ENCODE measurements at places on chromosomes 16 and 17.

DNA sequence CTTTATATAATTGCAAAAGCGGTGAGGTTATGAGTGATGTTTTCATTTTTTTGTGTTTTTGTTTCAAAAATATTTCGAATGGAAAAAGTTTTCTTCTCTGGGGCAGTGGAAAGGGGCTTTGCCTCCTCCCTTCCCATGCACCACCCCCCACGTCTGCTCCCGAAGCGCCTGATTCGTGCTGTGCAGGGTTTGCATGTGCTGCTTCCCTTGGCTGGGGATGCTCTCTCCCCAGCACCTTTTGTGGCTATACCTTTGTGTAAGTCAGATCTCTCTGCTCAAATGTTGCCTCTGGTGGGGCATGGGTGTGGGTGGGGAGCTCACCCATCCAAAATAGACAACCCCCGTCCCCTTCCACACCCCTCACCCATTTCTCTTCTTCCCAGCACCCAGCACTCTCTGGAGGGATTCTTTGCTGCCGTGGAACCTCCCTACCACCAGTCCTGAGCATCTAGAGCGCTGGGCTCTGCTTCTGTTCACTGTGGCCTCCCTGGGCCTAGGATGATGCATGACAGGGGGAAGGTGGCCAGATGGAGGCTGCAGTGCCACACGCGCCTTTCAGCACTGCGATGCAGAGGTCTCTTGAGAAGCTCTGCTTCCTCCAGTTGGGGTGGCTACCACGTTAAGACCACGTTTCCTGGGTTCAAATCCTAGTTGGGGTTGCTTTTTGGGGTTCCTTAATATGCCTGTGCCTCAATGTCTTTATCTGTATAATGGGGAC is 71.2 kb downstream of the IRF8 start:
- DNase-seq = no peak

GRCh38 chr17:8887834-8888703 is 20.6 kb upstream of the PIK3R6 start:
- DNase-seq = peak; percentile 9

- DNase-seq = peak; percentile 64
Observed at GRCh38 chr16:47612711-47613110, 151.6 kb downstream of the PHKB start.

DNA sequence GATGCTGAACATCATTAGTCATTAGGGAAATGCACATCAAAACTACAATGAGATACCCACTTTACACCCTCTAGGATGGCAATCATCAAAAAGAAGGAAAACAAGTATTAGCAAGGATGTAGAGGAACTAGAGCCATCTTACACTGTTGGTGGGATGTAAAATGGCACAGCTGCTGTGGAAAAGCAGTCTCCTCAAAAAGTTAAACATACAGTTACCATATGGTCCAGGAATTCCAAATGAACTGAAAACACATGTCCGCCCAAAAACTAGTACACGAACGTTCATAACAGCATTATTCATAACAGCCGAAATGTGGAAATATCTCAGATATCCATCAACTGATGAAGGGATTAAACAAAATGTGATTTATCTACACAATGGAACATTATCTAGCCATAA is 7.0 kb downstream of the FBF1 start:
- DNase-seq = peak; percentile 54

- no peak for DNase-seq
Observed at GRCh38 chr17:7961421-7961820, 29.4 kb downstream of the CNTROB start.

DNA sequence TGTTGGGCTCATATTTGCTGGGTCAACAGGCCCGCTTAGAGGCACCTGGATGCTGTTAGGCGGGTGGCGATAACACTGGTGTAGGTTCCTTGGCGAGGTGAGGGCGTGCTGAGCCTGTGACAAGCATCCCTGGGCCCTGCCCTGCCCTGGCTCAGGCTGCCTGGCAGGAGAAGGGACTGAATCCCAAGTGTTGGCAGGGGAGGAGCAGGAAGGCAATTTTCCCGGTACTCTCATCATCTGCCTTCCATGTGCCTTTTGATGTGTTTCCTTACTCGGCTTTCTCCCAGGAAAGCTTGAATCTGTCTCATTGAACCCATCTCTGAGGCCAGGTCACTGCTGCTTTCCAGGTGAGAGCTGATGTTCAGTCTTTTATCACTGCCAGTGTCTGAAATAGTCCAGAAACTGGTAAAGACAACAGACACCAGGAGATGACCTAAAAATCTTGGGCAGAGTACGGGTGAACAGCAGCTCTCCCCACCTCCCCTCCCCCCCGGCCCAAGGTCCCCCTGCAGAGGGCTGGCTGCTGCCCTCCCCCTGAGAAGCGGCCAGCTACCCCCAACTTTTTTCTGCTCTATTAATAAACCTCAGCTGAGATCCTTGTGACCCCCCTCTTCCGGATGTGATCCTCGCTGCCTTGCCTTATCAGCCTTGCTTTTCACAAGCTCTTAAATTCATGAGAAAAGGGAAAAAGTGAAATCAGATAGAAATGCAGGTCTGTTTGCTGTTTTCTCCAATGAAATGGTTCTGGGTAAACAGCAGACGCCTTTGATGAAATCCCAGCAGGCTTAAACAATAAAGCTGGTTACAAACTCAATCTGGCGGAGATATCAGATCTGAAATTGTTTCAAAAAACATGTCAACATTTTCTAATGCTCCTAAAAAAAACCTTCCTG is 29.0 kb downstream of the RTN4RL1 start:
- peak; percentile 23 for DNase-seq

DNA sequence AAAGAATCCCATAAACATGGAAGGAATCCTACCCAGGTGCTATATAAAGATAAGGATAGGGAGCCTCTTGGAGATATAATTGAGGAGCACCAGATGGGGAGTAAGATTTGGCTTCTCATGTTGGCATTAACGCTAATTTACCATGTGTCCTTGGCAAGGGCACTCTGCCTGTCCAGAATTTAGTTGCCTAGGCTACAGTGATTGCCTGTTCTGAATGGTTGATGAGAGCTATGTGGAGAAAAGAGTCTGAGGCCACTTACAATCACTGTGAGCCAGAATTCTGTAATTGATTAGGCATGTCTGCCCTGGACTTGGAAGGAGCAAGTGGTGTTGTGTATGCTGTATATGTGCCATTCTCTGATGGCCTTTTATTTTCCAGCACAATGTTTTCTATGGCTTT is 1101.2 kb upstream of the RBFOX1 start:
- DNase-seq = no peak

DNA sequence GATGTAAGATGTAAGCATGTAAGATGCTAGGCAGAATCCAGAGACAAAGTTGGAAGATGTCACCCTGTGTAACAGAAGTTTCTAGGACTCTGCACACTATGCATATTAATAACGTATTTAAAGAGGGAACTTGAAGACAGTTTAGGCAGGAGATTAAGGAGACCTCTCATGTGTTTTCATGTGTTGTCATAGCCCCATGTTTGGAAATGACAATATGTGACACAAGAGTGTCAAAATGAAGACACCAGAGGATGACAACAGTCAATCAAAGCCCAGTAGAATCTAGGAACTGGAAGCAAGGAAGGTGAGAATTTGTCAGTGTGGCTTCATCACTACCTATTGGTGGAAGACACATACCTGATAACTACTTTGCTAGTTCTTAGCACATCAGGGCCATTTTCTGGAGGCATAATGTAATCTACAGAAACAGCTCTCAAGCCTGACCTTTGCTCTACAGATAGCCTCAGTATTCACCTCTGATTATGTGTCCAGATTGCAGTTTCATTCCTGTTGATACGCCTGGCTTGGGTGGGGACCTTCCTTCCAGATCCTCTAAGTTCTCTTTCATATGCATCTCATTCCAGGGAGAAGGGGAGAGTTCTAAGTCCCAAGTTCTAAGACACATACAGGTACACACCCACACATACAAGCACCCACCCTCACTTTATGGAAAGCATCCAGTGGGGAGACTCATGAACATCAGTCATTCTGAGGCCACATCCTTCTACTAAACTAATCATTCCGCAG is 26.3 kb downstream of the PMP22 start:
- no peak for DNase-seq

GRCh38 chr16:3599922-3600321 is 11.5 kb downstream of the SLX4 start:
- no peak for DNase-seq

DNA sequence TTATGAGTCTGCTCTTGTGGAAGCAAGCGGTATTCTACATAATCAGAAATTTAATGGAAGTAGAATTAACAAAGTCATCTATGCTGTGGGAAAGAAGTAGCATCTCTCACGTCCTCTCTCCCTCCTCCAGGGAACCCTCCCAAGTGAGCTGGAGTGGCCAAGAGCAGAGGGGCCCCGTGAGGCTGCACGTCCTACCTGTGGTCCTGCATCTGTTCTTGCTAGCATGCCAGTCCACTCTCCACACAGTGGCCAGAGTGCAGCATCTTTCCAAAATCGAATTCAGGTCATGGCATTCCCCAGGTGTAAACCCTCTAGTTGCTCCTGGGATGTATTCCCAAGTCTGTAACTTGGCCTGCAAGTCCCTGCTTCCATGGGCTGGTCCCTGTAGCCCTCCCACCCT is 10.1 kb downstream of the KIAA0513 start:
- no peak for DNase-seq

DNA sequence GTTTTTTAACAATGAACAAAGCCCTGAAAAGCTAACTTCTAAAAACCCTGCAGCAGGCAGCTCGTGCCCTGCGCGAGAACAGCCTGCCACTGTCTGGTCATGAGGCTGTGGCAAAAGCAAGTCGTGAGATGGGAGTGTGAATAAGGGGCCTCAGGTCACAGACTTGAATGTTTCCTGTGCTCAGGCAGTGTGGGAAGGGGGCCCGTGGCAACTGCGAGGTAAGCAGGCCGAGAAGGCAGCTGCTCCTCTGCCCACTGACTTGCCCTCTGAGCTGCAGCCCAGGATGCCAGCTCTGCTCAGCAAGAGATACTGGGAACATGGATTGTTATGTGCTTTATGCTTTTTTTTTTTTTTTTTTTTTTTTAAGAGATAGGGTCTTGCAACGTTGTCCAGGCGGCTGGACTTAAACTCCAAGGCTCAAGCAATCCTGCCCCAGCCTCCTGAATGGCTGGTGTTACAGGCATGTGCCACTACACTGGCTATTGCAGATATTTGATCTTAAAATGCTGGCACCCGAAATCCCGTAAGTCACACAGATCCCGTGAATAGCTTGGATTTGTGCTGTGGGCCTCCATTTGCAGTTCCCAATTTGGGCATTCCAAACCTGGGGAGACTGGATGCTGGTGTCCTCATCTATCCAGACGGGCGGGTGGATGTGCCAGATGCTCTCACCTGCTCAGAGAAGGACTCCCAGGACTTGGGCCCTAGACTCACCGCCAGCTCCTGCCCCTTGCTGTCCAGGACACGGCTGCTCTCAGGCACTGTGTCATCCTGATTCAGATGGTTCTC is 44.0 kb downstream of the UBN1 start:
- DNase-seq = no peak

Measured in foreskin fibroblast (primary cell).